ENCODE measurements at places on chromosomes 6 and 20. TPM values are rescaled to one million over a fixed set of nuclear protein-coding genes. Genes with fewer than 3 reads are reported as not detected.

DNA sequence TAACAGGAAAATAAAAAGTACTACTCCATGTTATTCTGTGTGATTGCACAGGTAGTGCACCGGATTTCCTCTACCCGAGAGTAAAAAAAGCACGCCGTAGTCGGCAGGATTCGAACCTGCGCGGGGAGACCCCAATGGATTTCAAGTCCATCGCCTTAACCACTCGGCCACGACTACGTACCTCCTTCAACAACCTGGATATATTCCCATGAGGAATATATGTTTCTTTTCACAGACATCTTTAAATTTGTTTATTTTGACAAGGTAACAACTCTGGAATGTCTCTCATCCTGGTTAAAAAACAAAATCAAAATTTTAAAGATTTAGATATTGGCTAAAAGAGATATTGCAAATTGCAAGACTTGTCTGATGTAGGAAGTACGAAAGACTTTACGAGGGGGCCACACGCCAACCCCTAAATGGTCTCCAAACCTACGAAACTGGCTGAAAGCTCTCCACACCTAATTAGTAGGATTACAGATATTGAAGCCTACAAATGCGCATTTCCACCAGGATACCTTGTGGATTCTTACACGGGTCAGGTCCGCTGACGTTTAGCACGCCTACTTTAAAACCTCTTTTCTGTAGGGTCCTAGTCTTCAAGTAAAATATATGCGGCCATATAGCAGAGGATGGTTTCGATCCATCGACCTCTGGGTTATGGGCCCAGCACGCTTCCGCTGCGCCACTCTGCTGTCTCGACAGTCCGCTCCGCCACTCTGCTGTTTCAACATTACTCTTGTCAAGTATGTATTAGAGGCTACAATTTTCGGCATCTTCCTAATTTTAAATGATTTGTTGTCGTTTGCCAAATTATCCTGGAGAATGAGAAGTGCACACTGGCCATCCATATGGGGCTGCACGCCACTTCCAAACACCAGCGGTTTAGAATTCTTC lies 52.2 kb upstream of the BTN3A2 start:
- DNase-seq = peak; percentile 75

DNA sequence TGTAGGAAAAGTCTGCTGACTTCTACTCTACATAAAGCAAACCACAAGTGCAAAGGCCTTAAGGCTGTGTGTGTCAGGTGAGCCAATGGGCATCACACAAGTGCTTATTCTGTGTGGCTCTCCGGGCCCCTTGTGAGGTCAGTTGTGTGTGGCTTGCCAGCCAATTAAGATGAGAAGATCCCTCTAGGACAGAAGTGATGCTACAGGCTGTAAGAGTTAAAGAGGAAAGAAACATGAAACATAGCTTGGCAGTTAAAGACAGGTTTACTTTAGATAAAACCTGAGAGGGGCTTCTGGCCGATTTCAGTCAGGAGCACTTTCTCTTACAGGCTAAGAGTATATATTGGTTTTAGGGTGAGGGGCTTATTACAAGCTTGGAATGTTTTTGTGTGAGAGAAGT lies 242.4 kb downstream of the NFATC2 start:
- no peak for DNase-seq

DNA sequence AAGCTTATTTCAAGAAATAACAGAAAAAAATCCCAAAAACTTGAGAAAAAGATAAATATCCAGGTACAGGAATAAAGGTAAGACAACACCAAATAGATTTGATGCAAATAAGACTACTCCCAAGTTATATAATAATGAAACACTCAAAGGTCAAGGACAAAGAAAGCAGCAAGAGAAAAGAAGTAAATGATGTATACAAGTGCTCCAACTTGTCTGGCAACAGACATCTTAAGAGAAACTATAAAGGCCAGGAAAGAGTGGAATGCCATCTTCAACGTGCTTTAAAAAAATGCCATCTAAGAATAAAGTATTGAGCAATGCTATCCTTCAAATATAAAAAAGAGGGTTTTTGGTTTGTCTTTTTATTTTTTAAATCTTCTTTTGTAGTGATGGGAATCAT lies 54.2 kb downstream of the REV3L start:
- DNase-seq = no peak

GRCh38 chr20:14745830-14746229 lies 408.4 kb upstream of the FLRT3 start:
- no peak for DNase-seq

DNA sequence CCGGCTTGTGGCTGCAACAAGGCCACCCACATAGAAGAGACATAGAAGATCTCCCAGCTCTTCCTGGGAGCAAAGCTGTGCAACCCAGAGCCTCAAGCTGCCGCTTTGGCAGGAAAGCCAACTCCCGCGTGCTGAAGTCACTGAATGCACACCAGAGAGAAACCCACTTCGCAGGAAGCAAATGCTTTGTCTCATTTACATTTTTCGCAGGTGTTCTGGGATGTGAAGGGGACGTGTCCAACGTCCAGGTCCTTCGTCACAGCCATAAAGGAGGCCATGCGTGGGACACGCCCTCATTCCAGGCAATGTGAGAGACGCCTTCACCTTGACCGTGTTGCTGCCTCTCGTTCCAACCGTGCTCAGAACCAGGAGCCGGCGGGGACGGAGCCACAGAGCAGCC lies 24.4 kb downstream of the KCNQ2 start:
- no peak for DNase-seq

GRCh38 chr6:144993870-144994269 lies 708.7 kb downstream of the UTRN start:
- DNase-seq = no peak

DNA sequence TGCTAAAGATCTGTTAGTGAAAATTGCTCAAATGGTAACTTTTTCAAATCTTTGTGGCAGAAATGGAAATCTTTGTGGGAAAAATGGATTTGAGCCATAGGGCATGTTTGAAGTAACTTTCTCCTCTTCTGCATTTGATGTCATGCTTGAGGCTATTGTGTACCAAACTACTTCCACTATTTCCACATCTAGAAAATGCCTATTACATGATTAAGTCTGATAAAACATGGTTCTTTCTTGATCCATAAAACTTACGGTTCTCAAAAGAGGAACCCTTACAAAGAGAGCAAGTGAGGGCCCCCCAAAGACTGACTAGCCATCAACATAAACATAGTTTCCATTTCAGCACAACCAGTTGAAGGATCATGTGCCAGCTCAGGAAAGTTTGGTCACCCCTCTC lies 150.6 kb downstream of the NFATC2 start:
- no peak for DNase-seq

DNA sequence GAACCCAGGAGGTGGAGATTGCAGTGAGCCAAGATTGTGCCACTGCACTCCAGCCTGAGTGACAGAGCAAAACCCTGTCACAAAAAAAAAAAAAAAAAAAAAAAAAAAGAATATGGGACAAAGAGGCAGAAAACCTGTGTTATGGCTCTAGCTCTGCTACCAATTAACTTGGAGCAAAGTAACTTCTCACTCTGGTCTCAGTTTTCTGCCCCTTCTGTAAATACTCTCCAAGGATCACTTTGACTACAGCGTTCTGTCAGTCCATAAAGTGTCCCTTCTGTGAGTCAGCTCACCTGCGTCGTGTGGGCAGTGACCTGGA lies 24.6 kb downstream of the C6orf132 start:
- no peak for DNase-seq

DNA sequence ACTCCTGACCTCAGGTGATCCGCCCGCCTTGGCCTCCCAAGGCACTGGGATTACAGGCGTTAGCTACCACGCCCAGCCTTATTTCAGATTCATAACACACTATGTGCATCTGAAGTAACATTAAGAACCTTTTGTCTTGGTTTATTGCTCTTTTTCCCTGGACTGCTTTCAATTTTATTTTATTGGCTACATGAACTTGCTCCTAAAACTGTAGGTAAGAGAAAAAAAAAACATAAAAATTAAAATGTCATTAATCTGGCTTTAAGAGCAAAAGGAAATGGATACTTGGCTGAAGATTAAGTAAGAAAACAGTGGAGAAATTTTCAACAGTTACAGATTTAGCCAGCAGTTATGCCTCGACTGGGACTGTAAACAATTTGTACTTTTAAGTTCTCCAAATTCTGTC lies 62.5 kb downstream of the GJA1 start:
- no peak for DNase-seq

DNA sequence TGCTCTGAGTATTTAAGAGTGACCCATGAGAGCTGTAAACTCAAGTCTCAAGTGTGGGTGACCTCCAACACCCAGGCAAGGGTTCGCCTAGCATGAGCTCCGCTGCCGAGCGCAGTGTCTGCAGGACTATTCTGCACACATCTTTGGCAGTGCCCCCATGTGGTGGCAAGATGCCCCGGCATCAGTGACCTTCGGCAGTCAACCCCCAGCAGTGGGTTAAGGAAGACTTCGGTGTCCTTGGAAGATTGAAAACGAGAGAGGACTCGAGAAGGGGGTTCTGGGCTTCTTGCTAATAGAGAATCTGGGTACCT lies 43.1 kb downstream of the RBM38 start:
- DNase-seq = no peak

DNA sequence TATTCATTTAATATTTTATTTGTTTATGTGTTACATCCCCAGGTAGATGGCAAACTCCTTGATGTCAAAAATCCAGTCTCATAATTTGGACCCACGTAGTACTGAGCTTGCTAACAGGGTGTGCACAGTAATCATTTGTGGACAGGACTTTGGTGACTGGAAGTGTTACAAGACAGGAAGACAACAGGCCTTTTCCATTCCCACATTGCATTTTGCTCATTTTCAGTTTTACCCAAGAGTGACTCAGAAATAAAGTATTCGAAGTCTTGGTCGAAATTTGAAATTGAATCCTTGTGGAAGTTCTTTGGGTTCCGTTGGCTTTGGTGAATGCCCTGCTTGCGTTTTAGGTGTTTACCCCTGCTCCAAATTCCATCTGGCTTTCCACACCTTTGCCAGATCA lies 63.0 kb upstream of the THBS2 start:
- no peak for DNase-seq

The MYBL2 gene
- polyA plus RNA-seq = 19.6 TPM

The SAMD3 gene
- polyA plus RNA-seq = 0.60 TPM

The NRSN1 gene
- polyA plus RNA-seq = 0.42 TPM

The SH3BGRL2 gene
- polyA plus RNA-seq = 43.6 TPM

The DCBLD1 gene
- polyA plus RNA-seq = 34.8 TPM

The HCK gene
- 4.9 TPM for polyA plus RNA-seq
